ENCODE measurements at places on chromosomes 5 and 9. TPM values are rescaled to one million over a fixed set of nuclear protein-coding genes. Genes with fewer than 3 reads are reported as not detected.

ARL14EPL gene
- total RNA-seq: not detected

PCDHGB1 gene
- total RNA-seq: 3.5 TPM

PWWP2A gene
- 29.4 TPM for total RNA-seq

IFNA8 gene
- not detected for total RNA-seq

IFNA21 gene
- total RNA-seq: not detected

C1QTNF3 gene
- total RNA-seq: 5.6 TPM

CKMT2 gene
- total RNA-seq: 29.3 TPM

CACNA1B gene
- total RNA-seq: 0.03 TPM

DNA sequence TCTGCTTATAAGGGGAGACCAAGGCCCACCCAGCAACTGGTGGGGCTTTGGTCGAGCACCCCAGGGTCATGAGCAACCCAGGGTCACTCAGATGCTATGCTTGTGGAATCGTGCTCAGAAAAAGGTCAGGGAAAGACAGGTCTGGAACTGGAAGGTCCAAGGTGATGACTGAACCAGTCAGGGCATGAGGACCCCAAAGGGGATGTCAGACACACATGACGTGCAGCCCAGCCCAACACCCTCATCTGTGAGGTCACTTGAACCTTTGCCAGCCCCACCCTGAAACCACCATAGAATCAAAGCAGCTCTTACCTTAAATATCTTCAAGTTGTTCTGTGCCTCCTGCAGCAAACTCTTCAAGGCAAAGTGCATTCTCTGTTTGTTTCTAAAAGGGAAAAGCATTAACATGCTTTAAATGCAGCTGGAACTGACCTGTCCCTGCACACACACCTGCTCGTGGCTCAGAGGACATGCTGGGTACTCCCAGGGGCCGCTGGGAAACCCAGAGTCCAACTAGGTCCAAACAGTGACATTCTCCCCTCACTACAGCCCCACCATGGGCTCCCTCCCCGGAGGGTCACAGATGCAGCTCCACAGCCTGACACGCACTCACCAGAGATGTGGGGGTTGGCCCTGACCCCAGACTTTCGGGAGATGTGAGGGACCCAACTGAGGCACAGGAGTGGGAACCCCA is 29.4 kb downstream of the IPPK start:
- no peak overlapping the region for H3K4me3 ChIP-seq
- H3K27me3 ChIP-seq: no peaks in the 10 kb centered on the region
- no peak overlapping the region for H3K27ac ChIP-seq
- H3K36me3 ChIP-seq: no peaks in the 10 kb centered on the region

DNA sequence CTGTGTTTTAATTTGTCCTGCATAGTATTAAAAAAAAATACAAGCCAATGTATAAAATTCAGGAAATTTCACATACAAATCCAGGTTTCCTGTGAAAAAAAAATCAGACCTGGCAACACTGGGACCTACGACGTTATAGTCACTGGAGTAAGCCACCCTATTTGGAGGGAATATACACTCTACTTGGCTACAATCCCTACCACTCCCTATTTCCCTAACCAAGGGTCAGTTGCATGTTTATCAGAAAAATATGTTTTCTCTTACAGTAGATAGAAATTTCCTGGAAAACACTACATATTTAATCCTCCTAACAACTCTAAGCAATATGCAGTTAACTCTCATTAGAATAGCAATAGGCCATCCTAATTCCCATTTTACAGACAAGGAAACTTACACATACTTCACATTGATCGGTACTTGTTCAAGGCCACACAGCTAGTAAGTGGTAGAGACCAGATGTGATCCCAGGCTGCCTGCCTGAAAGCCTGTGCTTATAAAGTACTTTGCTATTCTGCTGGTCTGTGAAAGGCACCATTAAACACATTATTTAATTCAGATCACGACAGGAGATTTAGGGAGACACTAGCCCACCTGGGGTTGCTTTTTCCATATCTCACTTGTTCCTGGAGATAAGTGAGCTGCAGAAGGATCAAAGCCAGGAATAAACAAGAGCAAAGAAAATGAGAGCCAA is 70.8 kb downstream of the MFAP3 start:
- no peaks in the 10 kb centered on the region for H3K27me3 ChIP-seq
- H3K36me3 ChIP-seq: peaks cover 2% of the 10 kb centered on the region
- no peaks in the 10 kb centered on the region for H3K4me1 ChIP-seq
- no peak for DNase-seq

- peak overlapping the region; percentile 71 for H3K27ac ChIP-seq
- H3K4me3 ChIP-seq: no peak overlapping the region
- H3K36me3 ChIP-seq: no peaks in the 10 kb centered on the region
- DNase-seq: no peak
- H3K4me1 ChIP-seq: peaks cover 3% of the 10 kb centered on the region
Observed at GRCh38 chr9:95044731-95045508, 272.6 kb downstream of the FANCC start.

- H3K27me3 ChIP-seq: no peaks in the 10 kb centered on the region
- no peaks in the 10 kb centered on the region for H3K36me3 ChIP-seq
- no peak overlapping the region for H3K4me3 ChIP-seq
- H3K27ac ChIP-seq: no peak overlapping the region
Observed at GRCh38 chr5:122639033-122639432, 135.8 kb upstream of the SNX2 start.

DNA sequence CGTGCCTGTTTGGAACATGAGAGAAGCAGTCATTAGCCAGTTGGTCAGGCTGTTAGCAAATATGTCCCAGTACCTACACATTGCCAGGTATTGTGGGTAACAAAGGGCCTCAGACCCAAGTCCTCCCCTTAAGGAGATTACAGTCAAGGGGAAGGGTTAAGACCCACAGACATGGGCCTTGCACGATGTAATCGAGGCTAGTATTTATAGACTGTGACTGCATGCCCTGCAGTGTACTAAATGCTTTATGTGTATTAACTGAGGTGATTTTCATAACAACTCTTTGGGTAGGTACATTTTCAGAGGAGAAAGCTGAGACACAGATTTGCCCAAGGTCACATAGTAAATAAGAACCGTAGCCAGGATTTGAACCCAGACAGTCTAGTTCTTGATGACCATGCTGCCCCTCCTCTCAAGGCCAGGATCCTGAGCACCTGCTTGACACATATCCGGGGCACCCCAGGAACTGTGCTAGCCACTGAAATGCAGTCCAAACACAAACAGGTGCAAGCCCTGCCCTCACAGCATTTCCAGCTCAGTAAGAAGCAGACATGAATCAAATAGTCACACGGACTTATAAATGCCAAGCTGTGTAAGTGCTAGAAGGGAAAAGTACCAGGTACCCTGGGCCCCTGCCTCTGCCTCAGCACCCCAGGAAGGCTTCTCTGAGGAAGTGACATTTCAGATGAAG is 32.0 kb upstream of the GRPEL2 start:
- no peak overlapping the region for H3K27ac ChIP-seq
- no peaks in the 10 kb centered on the region for H3K36me3 ChIP-seq
- no peak for DNase-seq
- H3K4me1 ChIP-seq: no peaks in the 10 kb centered on the region
- H3K27me3 ChIP-seq: no peaks in the 10 kb centered on the region

GRCh38 chr5:34620185-34620584 is 35.9 kb upstream of the RAI14 start:
- no peak overlapping the region for H3K4me3 ChIP-seq
- no peak for DNase-seq
- no peak overlapping the region for H3K27ac ChIP-seq
- no peaks in the 10 kb centered on the region for H3K36me3 ChIP-seq
- no peaks in the 10 kb centered on the region for H3K4me1 ChIP-seq
- H3K27me3 ChIP-seq: no peaks in the 10 kb centered on the region

- no peaks in the 10 kb centered on the region for H3K4me1 ChIP-seq
- no peaks in the 10 kb centered on the region for H3K27me3 ChIP-seq
- no peak overlapping the region for H3K4me3 ChIP-seq
- H3K27ac ChIP-seq: no peak overlapping the region
- DNase-seq: no peak
Observed at GRCh38 chr5:138569782-138570181, 5.4 kb downstream of the HSPA9 start.

- no peak overlapping the region for H3K27ac ChIP-seq
- H3K4me1 ChIP-seq: peaks cover 4% of the 10 kb centered on the region
- H3K4me3 ChIP-seq: no peak overlapping the region
Observed at GRCh38 chr5:159184858-159185381, 24.4 kb downstream of the RNF145 start.

GRCh38 chr5:130216286-130216685 is 312.0 kb downstream of the CHSY3 start:
- DNase-seq: no peak
- H3K4me3 ChIP-seq: no peak overlapping the region
- no peaks in the 10 kb centered on the region for H3K27me3 ChIP-seq
- no peaks in the 10 kb centered on the region for H3K4me1 ChIP-seq

GRCh38 chr5:147674411-147674810 is 108.1 kb downstream of the JAKMIP2 start:
- H3K4me1 ChIP-seq: no peaks in the 10 kb centered on the region
- H3K36me3 ChIP-seq: no peaks in the 10 kb centered on the region
- H3K27me3 ChIP-seq: no peaks in the 10 kb centered on the region

DNA sequence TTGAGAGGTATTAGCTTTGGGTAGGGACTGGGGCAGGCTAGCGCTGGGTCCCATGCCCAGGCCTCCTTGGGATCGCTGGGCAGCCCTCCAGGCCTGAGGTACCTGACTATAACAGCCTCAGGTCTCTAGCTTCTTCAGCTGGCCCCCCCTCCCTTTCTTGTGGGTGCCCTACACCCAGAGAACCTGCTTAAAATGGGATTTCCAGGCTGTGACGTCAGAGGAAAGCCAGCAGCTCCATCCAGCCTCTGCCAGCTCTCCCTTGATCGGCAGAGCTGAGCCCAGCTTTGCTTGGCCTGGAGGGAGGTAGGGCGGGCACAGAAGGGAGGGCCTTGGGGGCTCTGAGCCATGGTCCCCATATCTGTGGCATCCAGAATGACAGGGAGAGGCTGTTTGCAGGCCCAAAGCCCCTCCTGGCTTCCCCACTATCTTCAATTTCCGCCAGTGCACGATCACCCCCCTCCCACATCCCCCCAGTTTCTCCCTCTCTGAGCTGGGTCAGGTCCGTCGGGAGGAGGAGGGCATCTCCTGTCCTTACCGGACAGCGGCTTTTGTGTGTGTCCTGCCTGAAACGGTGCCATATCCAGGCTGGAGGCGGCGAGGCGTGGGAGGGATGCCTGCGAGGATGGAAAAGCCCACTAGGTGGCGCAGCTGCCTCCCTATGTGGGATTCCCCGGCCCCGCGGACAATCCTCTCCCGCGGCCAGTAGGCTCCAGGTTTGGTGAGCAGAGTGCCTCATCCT is 10.8 kb downstream of the REEP2 start:
- no peaks in the 10 kb centered on the region for H3K4me1 ChIP-seq
- no peaks in the 10 kb centered on the region for H3K27me3 ChIP-seq
- H3K36me3 ChIP-seq: no peaks in the 10 kb centered on the region
- H3K27ac ChIP-seq: no peak overlapping the region

- no peak for DNase-seq
- no peak overlapping the region for H3K27ac ChIP-seq
- H3K4me3 ChIP-seq: no peak overlapping the region
- H3K4me1 ChIP-seq: no peaks in the 10 kb centered on the region
- no peaks in the 10 kb centered on the region for H3K27me3 ChIP-seq
Observed at GRCh38 chr5:171762021-171762608, 23.5 kb upstream of the SMIM23 start.

Data from aorta (tissue), 5 donors.